NCI-H1930 (cell line): ENCODE measurements at places on chromosomes 2 and 18.

DNA sequence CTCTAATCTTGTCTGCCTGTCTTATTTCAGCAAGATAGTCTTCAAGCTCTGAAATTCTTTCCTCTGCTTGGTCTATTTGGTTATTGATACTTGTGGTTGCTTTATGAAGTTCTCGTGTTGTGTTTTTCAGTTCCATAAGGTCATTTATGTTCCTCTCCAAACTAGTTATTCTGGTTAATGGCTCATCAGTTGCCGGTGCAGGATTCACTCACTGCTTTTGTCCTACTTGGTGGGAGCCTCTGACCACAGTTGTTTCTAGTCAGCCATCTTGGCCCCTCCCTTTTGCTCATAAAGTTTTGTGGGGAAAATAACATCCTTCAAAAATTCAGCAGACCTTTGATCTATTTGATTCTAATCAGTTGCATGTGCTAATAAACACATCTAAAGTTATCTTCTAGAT, 158.6 kb upstream of the PARD3B start:
- DNase-seq, result no peak

DNA sequence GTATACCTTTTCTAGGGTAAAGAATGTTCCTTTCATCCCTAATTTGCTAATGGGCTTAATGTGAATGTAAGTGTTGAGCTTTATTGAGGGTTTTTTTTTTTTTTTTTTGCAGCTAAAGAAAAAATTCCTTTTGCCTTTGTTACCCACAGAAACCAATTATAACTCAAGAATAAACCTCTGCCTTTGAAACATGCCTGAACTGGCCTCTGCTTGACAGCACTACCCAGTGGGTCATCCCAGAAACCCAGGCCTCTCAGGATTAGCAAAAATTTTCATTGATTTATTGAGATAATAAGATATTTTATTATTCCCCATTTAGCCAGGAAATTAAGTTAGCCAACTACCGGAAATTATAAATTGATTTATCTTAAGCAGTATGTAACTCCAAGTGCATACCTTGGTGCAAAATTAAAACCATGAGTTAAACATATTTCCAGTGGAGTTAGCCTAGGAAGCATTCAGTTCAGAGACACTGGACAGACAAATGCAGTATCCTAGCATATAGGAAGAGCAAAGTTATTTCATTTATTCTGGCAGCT, 67.0 kb upstream of the RASGRP3 start:
- no peak for DNase-seq

GRCh38 chr2:37454851-37455762, 110.7 kb downstream of the QPCT start:
- DNase-seq, result no peak

- no peak for DNase-seq
These were observed 74.4 kb downstream of the SH3RF3 start for GRCh38 chr2:109203246-109204011.

- DNase-seq, result no peak
These were observed 211.6 kb downstream of the SNTG2 start for GRCh38 chr2:1162246-1162645.

GRCh38 chr2:207867056-207867455, 97.3 kb upstream of the FZD5 start:
- DNase-seq, result no peak

DNA sequence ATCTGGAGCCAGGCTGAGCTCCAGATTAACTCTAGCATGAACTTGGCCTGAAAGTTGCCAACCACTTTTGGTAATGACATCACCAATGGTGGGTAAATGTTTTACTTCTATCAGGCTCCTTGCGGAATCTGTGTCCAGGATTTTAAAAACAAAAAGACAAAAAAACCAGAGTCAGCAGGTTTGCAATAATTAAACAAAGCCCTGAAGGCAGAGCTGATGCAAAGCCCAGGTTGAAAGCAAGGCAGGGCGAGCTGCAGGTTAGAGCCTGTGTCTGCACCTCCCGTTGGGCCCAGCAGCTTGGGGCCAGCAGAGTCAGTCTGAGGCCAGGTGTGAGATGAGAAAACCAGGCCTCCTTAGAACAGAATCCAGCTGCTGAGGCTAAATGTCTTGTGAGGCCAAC, 29.1 kb upstream of the ALK start:
- no peak for DNase-seq

DNA sequence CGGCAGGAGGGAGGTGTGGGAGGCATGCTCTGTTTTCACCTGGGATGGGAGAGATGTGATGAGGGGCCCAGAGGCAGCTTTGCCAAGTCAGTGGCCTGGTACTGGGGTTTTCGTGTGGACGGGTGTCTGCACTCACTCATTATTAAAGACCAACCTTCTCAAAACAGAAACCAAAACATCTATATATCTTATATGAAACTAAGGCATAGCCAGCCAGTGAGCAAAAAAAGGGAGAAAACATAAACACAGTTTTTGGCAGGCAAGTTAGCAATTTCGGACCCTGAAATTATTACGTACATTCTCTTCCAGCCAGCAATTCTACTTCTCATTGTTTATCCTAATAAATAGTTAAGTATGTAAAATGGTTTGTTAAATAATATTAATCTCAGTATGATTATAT, 181.1 kb upstream of the SMAD2 start:
- no peak for DNase-seq
